ENCODE measurements at places on chromosomes 16 and 17.

- no peak for DNase-seq
Measured at GRCh38 chr17:82893779-82894178, 54.0 kb upstream of the ZNF750 start.

DNA sequence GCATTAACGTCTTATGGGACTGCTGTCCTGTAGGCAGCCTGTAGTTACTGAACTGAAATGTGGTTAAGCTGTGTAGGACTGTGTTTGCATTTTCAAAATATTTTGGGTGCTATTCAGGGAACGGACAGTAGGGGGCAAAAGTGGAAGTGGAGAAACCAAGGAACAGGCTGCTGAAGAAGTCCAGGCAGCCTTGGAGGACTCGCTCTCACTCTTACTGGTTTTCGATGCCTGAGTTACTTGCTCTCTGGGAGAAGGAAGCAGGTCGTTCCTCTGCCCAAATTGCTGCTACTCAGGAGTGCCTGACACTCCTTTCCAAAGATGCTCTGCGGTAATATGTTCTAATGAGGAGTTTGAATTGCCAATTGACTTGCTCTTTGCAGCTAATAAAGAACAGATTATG is 64.5 kb upstream of the RBFOX1 start:
- no peak for DNase-seq

DNA sequence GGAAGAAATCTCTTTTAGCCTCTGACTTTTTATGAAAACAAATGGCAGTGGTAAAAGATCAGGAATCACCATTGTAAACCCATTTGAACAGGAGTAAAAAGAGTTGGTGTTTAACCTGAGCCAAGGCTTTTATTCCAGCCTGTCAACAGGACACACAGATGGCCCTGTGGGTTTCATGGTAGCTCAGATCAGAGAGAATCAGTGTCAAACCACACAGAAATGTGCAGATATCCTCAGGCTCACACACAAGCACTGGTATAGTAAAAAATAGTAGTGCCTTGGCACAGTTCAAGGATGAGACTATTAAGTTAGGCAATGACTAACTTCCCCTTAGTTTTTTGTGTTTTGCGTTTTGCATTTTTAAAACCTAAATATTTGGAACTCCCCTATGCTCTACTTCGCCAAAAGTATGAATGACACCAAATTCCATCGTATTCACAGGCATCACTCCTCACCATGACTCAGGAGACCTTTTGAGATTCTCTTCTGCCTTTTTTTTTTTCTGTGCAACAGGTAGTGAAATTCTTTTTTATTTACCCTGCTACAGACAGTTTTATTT is 1200.0 kb downstream of the CDH11 start:
- no peak for DNase-seq

DNA sequence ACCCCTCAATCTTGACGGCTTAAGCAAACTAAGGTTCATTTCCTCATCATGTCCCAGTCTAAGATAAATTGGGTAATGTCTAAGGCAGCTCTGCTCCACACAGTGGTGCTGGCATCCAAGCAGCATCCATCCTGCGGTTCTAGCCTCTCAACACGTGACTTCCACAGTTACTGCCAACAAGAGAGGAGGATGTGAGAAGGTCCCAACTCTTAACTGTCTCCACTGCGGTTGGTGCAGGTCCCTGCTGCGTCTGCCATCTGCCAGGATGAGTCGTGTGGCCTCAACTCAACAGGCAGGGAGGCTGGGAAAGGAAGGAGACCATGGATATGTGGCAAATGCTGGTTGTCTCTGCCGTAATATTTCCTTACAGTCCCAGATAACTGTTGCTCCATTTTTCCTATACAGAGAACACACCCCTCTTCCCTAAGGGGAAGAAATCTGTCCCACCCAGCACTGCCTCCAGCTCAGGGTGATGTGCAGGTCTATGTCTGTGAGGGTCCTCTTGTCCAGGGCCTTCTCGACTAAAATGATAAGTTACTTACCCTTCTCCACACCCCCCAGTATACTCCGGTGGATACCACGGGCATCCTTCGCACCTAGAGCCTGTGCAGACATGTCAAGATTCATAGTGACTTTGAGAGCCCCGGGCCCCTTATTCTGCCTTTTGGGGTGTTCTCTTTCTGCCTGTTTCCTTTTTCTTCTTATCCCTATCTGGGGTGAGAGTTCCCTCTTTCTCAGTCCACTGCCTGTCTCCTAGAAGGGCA is 64.7 kb downstream of the KCNJ18 start:
- no peak for DNase-seq

DNA sequence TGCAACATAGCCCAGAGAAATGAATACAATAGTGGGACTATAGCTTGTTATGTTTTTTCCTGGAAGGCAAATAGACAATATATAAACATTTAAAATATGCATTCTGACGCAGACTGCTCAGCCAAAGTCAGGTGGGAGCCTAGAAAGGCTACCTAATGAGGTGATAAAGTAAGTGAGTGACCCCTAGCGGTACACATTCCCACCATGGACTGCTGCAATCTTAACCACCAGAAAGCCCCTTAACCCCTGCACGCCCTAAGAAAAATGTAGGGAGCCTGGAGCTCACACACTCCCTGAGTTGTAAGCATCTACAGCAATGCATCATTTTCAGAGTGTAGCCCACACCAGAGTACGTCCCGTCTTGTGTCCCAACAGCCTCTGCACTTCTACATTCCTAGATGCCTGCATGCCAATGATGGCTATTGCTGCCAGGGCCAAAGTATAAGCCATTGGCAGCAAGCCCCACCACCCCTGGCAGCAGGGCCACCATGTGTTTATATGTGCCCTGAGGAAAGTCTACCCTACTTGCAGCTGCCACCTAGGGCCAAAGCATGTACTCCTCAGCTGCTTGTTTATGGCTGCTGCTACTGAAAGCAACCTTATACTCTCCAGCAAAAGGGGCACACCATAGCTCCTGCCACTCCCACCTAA is 127.6 kb downstream of the KIF2B start:
- no peak for DNase-seq

GRCh38 chr17:63039899-63040602 is 74.0 kb downstream of the TANC2 start:
- DNase-seq = peak; percentile 42

DNA sequence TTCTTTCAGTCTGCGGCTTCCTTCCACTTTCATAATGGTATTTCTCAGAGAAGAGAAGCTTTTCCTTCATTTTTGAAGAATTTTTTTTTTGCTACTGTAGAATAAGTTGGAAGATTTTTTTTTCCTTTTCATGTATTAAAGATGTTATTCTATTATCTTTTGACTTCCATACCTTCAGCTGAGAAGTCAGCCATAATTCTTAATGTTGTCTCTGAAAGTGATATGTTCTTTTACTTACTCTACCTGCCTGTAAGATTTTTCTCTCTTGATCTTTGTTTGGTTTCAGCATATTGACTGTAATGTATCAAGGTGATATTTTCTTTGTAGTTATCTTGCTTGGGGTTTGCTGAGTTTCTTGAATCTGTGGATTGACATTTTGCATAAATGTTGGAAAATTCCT is 143.5 kb upstream of the TOX3 start:
- DNase-seq = no peak

GRCh38 chr17:50719924-50720794 is 756 bp downstream of the LUC7L3 start:
- no peak for DNase-seq

DNA sequence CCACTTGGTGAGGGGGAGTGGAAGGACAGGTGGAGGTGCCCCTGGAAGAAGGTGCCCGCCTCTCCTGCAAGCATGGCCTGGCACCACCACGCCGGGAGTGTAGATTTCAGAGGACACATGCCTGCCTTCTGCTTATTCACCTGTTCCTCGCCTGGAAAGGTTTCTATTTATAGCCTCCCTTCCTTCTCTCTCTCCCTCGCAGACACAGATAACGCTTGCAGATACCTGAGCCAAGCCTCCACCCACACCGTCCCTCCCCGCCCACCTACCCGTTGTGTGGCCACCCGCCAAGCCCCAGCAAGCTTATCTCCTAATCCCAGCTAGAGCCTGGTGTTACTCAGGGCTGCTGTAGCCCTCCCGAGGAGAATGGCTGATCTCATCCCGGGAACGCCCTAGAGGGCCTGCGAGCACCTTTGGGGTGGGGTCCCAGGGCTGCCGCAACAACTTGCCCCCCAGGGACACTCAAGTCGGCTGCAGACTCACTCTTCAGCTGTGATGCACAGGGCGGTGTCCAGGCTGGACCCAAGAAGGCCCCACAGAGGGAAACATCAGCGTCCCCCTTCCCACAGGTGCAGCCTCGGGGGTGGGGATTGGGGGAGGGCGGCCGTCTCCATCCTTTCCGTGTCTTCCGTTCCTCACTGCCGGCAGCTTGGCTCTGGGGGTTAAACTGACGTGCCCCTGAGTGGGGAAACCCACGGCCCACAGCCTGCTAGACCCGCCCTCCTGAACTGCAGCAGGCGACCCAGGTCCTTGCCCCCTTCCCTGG is 1.9 kb upstream of the SNAI3 start:
- no peak for DNase-seq
